RPMI8226 (cell line): ENCODE measurements at places on chromosomes 3 and 15.
A peak's percentile ranks its signal among the peaks of the same experiment; 100 is the strongest.

GRCh38 chr3:55637906-55638638 lies 151.0 kb upstream of the WNT5A start:
- DNase-seq: no peak

DNA sequence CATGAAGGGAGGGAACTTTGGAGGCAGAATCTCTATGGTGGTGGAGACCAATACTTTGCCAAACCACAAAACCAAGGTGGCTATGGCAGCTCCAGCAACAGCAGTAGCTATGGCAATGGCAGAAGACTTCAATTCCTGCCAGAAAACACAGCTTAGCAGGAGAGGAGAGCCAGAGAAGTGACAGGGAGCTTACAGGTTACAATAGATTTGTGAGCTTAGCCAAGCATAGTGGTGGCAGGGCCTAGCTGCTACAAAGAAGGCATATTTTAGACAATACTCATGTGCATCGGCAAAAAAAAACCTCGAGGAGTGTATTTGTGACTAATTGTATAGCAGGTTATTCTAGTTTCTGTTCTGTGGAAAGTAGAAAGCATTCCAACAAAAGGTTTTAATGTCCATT lies 6.4 kb upstream of the CSTA start:
- no peak for DNase-seq

GRCh38 chr15:66948294-66948693 lies 117.1 kb upstream of the SMAD3 start:
- peak; percentile 79 for DNase-seq

DNA sequence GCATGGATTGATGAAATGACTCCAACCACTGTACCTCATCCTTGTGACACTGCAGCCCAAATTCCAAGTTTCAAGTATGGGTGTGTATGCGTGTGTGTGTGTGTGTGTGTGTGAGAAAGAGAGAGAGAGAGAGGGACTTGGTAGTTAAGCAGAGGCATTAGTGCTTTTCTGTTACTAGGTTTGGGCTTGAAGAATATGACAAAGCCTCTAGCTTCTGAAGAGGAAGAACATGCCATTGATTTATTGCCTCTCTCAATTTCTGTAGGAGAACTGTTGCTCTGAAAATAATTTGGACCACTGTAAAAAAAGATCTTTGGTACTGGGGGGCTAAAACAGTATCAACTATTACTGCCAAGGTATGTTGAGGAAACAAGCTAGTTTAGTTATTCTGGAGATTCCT lies 139.2 kb downstream of the AQP9 start:
- DNase-seq: no peak
